ENCODE measurements at places on chromosomes 12 and 14. TPM values are rescaled to one million over a fixed set of nuclear protein-coding genes. Genes with fewer than 3 reads are reported as not detected.

The CD4 gene
- total RNA-seq = not detected

The SLC7A8 gene
- 0.72 TPM for total RNA-seq

The FOXM1 gene
- 94.4 TPM for total RNA-seq

The BHLHE41 gene
- 0.66 TPM for total RNA-seq

The EPYC gene
- not detected for total RNA-seq

The ZC2HC1C gene
- total RNA-seq = 3.6 TPM

The PRB2 gene
- not detected for total RNA-seq

The CMA1 gene
- not detected for total RNA-seq

The GUCY2C gene
- not detected for total RNA-seq

The LYZ gene
- 0.30 TPM for total RNA-seq

The C12orf56 gene
- total RNA-seq = 0.03 TPM

The TMPRSS12 gene
- not detected for total RNA-seq

The NABP2 gene
- total RNA-seq = 60.3 TPM

The SLC5A8 gene
- not detected for total RNA-seq

The MFAP5 gene
- 0.14 TPM for total RNA-seq

The ERG28 gene
- total RNA-seq = 16.1 TPM

The KRT6C gene
- total RNA-seq = not detected

The POTEM gene
- not detected for total RNA-seq

The SLCO1A2 gene
- 0.32 TPM for total RNA-seq

The DTX1 gene
- total RNA-seq = 0.32 TPM

The HOXC12 gene
- not detected for total RNA-seq

The AMHR2 gene
- 1.4 TPM for total RNA-seq

The NDUFA9 gene
- total RNA-seq = 114 TPM

The TPH2 gene
- total RNA-seq = not detected

The KRT85 gene
- total RNA-seq = not detected

The HSPA2 gene
- 35.4 TPM for total RNA-seq

The TRIM9 gene
- total RNA-seq = 10.5 TPM

The MAP3K9 gene
- 3.8 TPM for total RNA-seq

The NOVA1 gene
- 4.6 TPM for total RNA-seq

The PRPH gene
- 1.6 TPM for total RNA-seq

The FAM186B gene
- total RNA-seq = 0.15 TPM

The HCAR1 gene
- 0.02 TPM for total RNA-seq

The AP4S1 gene
- 8.8 TPM for total RNA-seq

The LRP1-AS gene
- not detected for total RNA-seq

The PELI2 gene
- 0.93 TPM for total RNA-seq

The ALX1 gene
- total RNA-seq = 6.7 TPM

The KCNMB4 gene
- total RNA-seq = 0.47 TPM

Data from A549 treated with CORT108297 at 1 μM for 4 hours (cell line).